ENCODE measurements at places on chromosomes 2 and 18.

GRCh38 chr2:184419744-184420143 lies 178.6 kb upstream of the ZNF804A start:
- DNase-seq: no peak

- no peak for DNase-seq
Measured at GRCh38 chr2:105416156-105416555, 17.3 kb upstream of the FHL2 start.

DNA sequence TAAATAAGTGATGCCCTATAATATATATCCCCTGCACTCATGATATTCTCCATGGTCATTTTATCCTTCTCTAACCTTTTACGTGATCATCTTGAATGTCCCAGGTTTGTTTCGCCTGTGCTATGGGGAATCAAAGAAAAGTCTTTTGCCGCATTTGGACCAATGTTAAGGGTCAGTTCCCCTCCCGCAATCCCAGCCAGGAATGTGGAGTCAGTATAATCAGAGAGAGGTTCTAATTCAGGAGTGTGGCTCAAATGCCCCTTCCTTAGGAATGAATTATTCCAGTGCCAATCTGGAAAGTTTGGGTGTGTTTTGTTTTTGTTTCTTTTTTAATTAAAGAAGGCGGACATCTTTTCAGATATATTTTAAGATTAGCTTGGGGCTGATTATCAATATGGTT lies 41.8 kb downstream of the PMS1 start:
- DNase-seq: no peak

DNA sequence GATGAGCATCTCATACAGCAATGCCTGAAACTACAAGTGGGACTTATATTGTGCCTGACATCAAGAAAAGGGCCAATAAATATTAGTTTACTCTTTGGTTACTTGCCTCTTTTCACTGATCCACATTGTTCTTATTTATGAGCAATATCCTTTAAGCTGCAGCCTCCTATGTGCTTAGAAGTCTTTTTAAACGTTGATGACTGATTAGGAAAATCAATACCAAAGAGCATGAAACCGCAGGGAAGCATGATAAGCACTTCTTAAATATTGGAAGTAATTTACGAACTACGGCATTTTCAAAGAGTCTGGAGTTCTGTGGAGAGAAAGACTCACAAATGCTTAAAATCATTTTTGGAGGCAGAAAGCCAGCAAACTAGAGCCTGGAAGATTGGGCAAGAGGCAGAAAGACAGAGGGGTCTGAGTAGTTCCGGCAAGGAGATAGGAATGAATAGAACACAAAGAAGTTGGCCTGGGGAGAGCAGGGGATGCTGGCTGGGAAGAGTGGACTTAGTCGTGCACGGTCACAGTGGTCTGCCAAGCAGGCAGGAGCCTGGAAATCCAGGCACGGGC lies 122.6 kb upstream of the NOSTRIN start:
- no peak for DNase-seq

DNA sequence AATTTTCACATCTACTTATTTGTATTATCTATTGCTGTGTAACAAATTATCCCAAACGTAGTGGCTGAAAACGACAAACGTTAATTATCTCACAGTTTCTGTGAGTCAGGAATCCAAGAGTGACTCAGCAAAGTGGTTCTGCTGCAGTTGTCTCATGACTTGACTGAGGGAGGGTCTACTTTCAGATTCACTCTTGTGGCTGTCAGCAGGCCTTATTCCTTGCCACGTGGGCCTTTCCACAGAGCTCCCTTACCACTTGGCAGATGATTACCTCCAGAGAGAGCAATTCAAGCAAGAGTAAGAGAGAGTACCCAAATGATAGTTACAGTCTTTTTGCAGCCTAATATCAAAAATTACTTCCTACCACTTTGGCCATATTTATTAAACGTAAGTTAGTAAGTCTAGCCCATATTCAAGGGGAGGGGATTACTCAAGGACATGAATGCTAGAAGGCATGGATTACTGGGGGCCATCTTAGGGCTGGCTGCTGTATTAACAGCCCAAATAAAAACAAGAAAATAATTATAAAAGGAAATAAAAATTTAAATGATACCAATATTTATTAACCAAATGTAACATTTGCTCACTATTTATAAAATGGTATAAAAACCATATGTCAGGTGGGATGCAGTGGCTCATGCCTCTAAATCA lies 48.7 kb upstream of the NBEAL1 start:
- DNase-seq: no peak

GRCh38 chr2:197215748-197216360 lies 94.7 kb downstream of the ANKRD44 start:
- DNase-seq: no peak

GRCh38 chr18:11175266-11175979 lies 26.1 kb upstream of the PIEZO2 start:
- no peak for DNase-seq

- no peak for DNase-seq
Measured at GRCh38 chr2:197502201-197502600, 2.0 kb downstream of the HSPE1 start.

DNA sequence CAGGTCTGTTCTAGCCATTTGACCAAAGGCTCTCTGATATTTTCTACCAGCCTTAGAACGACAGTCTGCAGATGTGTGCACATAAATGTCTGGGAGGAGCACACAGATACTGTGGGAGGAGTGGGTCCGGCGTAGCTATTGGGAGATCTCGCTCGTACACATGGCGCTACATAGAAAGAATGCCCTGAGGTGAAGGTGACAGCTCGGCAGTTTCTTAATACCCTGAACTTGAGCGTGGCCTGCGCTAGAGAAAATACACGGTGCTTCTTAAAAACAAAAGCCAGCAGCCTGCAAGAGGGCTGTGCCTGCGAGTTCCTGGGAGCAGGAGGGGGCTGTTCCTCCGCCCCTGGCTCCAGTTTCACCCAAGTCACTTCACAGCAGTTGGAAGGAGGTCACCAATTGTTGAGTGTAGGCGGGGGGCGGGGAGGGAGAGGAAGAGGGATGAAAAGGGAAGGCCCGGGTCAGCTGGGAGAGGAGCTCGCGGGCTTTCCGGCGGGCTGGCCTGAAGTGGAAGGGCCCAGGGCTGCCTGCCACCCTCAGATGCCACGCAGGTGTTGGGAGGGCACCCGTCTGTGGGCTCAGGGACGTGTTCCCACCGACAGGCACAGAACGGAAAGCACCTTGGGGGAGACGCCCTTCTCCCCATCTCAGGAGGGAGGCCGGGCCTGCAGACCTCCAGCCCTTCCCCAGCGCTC lies 124.7 kb upstream of the ZNF516 start:
- no peak for DNase-seq

DNA sequence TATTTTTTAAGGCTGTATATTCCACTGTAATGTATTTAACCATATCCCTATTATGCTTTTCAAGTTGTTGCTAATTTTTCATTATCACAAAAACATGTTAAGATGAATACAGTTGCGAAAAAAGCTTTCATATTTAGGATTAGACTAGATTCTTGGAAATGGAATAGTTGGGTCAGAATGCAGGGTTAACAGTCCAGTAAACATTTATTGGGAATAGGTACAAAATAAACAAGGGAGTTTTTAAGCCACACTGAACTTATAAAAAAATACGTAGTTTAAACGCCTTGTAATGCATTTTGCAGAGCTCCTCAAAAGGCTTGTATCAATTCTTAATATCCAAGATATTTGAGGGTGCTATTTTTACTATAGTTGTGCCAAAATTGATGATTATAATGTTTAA lies 35.6 kb downstream of the RPE start:
- no peak for DNase-seq

DNA sequence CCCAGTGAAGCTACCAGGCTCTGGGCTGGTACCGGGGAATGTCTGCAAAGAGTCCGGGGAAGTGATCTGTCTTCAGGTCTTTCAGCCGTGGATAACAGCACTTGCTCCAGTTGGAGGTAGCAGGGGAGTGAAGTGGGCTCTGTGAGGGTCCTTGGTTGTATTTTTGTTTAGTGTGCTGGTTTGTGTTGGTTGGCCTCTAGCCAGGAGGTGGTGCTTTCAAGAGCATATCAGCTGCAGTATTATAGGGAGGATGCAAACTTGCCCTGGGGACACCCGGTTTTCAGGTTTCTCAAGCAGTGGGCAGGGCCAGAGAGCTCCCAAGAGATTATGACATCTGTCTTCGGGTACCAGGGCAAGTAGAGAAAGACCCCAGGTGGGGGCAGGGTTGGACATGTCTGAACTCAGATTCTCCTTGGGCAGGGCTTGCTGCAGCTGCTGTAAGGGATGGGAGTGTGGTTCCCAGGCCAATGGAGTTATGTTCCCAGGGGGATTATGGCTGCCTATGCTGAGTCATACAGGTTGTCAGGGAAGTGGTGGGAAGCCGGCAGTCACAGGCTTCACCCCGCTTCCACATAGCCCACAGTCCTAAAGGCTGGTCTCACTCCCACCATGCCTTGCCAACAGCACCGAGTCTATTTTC lies 34.4 kb downstream of the ACAA2 start:
- no peak for DNase-seq

DNA sequence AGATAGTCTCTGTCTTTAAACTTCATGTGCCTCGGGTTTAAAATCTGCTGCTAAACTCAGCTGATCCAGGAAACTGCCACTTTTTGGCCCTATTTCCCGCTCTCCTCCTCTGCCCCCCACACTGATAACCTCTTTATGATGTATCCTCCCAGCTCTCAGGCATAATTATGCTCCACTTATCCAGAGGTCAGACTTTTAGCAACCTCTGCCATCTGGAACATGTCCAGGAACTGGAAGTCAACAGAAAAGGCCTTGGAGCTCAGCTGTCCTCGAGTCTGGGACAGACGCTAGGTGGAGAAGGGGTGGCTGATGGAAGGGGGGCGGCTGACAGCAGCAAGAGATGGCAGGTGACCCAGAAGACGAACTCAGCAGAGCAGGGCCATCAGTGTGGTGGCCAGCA lies 41.2 kb downstream of the ASAP2 start:
- no peak for DNase-seq

DNA sequence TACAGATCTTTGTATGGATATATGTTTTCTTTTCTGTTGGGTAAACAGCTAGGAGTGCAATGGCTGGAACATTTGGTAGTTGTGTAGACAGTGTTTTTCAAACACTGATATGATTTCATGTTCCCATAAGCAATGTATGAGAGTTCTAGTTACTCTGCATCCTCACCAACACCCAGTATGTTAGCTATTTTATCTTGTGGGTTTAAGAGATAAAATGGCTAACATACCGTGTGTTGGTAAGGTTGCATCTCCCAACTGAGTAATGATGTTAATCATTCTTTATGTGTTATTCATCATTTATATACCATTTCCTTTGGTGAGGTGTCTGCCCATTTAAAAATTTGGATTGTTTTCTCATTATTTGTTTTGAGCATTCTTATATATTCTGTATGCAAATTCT lies 65.7 kb downstream of the LYPD6B start:
- DNase-seq: no peak

DNA sequence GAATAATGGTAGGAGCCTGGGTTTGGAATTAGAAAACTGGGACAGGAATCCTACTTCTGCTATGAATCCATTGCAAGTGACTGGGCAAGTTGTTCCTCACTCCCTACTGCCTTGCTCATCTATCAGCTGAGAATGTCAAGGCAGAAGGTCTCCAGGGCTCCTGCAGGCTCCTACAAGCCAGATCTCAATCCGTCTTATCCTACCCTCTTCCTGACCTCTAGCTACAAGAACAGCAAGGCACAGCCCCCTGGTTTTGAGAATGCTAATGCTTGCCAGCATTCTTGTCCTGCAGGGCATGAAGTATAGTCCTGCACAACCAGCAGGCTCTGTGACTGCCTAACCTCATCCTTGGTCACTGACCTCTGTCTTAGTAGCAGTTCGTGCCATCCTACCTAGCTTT lies 141.9 kb upstream of the TNP1 start:
- DNase-seq: no peak

GRCh38 chr18:9290156-9290555 lies 44.4 kb upstream of the TWSG1 start:
- no peak for DNase-seq

GRCh38 chr2:219434718-219435525 lies at the start of gene SPEG:
TSS of gene SPEG (plus strand) at chr2:219434843. CDS start at chr2:219434978, 135 bp downstream.
- no peak for DNase-seq

DNA sequence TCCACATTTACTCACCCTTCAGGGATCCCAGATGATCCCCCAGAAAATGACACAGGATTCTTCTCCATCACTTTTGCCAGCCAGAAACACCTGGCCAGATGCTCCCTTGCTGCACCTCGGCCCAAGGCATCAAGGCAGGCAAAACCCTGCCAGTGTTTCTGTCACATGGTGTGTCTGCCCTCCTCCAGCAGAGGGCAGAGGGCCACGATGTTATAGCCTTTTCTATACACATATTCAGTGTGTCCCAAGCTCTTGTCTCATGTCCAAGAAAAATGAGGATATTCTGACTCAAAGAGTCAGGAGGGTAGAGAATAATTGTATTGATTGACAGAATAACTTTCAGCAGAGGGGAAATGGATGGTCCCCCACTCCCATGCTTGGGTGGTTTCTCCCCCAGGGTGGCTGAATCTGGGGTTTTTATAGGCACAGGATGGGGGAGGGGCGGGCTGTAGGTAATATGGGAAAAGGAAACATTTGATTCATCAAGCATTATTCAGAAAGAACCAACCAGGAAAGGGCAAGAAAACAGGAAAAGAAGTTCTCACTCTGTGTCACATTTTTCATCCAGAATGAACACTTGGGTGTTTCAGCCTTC lies 933.9 kb downstream of the TRIB2 start:
- DNase-seq: no peak

GRCh38 chr2:22800412-22800811 lies 584.6 kb upstream of the KLHL29 start:
- no peak for DNase-seq

GRCh38 chr18:76314496-76314895 lies 180.5 kb downstream of the ZNF516 start:
- no peak for DNase-seq

- DNase-seq: no peak
Measured at GRCh38 chr2:157150747-157151146, 106.8 kb upstream of the GALNT5 start.

- no peak for DNase-seq
Measured at GRCh38 chr2:219831957-219832356, 204.5 kb downstream of the SLC4A3 start.

- no peak for DNase-seq
Measured at GRCh38 chr2:86140969-86141392, 34.9 kb downstream of the PTCD3 start.

GRCh38 chr2:134758633-134759032 lies 39.8 kb upstream of the TMEM163 start:
- DNase-seq: no peak

GRCh38 chr2:144452169-144452988 lies 67.5 kb downstream of the ZEB2 start:
- no peak for DNase-seq

GRCh38 chr2:238286551-238286950 lies 1.9 kb downstream of the PER2 start:
- no peak for DNase-seq

DNA sequence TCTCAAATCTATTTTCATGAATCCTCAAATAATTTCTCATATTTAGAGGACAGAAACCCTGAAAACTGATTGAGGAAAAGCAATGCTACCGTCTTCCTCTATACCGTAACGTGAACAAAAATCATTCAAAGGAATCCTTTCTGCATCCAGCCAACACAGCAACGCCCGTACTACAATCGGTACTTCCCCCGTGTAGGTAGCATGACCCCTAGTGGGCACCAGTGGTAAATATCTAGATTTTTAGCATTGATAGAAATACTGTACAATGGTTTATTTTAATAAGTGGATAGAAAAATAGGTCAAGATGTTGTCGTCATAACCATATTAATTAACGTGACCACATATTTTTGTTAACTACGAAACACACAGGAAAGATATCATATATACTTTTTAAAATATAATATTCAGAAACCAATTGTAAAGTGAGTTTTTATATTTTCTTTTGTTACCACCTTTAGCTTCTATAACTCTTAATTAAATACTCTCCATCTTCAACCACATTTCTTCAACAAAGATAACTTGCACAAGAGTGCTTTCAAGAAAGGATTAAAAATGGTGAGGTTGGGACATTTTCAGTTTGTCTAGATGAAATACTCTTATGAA lies 194.1 kb downstream of the SS18 start:
- no peak for DNase-seq

All from activated CD4-positive, CD25-positive, alpha-beta regulatory T cell treated with anti-CD3 and anti-CD28 coated beads, Interleukin-2, amount 50 U/mL, for 72 hours (primary cell).